HS-5 (cell line): ENCODE measurements at places on chromosomes 6 and 20.

GRCh38 chr20:22686097-22686496, 101.7 kb upstream of the FOXA2 start:
- DNase-seq, result no peak

- no peak for DNase-seq
Measured at GRCh38 chr6:130935978-130936377, 108.8 kb downstream of the SMLR1 start.

DNA sequence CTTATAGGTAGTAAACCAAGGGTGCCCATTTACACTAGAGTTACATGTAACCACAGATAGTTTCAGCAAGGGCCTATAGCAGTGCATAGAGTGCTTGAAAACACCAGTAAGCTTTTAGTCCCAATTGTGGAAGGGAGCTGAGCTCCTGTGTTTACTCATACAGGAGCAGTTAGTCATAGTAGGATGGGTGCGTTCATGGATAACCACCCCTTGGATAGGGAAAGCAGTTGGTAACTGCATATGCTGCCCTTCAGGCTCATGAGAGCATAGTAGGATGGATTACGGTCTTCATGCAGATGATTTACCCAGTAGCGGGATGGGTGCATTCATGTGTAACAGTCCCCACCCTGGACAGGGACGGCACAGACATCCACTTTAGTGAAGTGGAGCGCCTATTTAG, 45.1 kb downstream of the OR2B6 start:
- DNase-seq, result no peak

DNA sequence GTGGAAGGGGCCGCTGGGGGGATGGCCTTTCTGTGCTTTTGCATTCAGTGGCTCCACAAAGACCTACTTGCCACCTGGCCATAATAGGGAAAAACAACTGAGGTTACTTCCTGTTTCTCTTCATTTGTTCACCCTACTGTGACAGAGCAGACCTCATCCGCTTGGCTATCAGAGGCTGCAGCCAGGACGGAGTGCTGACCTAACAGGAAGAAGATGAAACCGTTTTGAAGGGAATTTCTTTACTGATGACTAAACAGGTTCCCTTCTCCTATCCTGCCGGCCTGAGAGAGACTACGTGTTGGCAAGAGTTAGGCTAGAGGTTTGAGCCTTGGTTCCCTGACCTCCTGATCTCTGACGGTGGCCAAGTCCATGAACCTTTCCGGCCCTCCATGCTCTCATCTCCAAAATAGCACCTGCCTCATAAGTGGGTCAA, 21.3 kb downstream of the PRR18 start:
- DNase-seq, result no peak

DNA sequence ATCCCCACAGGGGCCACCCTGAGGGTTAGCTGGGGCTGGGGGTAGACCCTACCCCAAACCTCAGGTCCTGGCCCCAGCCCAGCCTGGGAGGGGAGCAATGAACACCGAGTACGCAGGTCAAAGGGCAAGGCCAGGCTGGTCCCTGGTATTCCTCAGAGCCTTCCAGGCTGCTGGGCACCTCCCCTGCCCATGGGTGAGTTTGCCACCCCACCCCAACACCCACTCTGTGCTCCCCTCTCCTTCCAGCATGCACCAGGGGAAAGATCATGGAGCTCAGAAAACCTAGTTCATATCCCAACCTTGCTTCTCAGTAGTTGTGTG, 103.9 kb upstream of the FOXP4 start:
- no peak for DNase-seq
